Glomerular endothelial cell (primary cell): ENCODE measurements at places on chromosomes 11 and 22. TPM values are rescaled to one million over a fixed set of nuclear protein-coding genes. Genes with fewer than 3 reads are reported as not detected.

The HPS5 gene
- 10.5 and 11.4 TPM in 2 replicates for total RNA-seq

The GAB4 gene
- total RNA-seq, result not detected in 2 replicates

The SAA2 gene
- total RNA-seq, result 0.87 TPM in 1 of 2 replicates, not detected in the other

The P2RY6 gene
- 1.1 TPM in 1 of 2 replicates, not detected in the other for total RNA-seq

The DDIAS gene
- 1.2 and 4.2 TPM in 2 replicates for total RNA-seq

The IRF7 gene
- total RNA-seq, result 22.8 and 66.5 TPM in 2 replicates

The PHF21B gene
- not detected in 2 replicates for total RNA-seq

The HEPHL1 gene
- total RNA-seq, result not detected in 2 replicates

The APOA1 gene
- not detected in 2 replicates for total RNA-seq

The ZNF214 gene
- 0.41 and 0.44 TPM in 2 replicates for total RNA-seq

The SYCE3 gene
- total RNA-seq, result 1.7 and 2.6 TPM in 2 replicates

The ARHGAP8 gene
- total RNA-seq, result 0.76 and 0.92 TPM in 2 replicates

The VSIG10L2 gene
- total RNA-seq, result not detected in 2 replicates

The HIRA gene
- 26.4 and 32.6 TPM in 2 replicates for total RNA-seq

The C11orf86 gene
- total RNA-seq, result not detected in 2 replicates

The DAGLA gene
- 5.1 and 10.1 TPM in 2 replicates for total RNA-seq

The CASP1 gene
- total RNA-seq, result 32.0 and 40.8 TPM in 2 replicates

The NPTXR gene
- 1.1 and 3.7 TPM in 2 replicates for total RNA-seq

The HORMAD2 gene
- not detected in 2 replicates for total RNA-seq

The SMIM35 gene
- 0.12 TPM in 1 of 2 replicates, not detected in the other for total RNA-seq
